ENCODE measurements at places on chromosomes 12 and 14. TPM values are rescaled to one million over a fixed set of nuclear protein-coding genes. Genes with fewer than 3 reads are reported as not detected.

The CELA1 gene
- not detected for total RNA-seq

The ARHGEF25 gene
- total RNA-seq = 20.0 TPM

The TEX52 gene
- total RNA-seq = not detected

The NINJ2 gene
- 2.3 TPM for total RNA-seq

- H3K36me3 ChIP-seq = peaks cover 33% of the 10 kb centered on the region
- peaks cover 6% of the 10 kb centered on the region for H3K27me3 ChIP-seq
- no peak for DNase-seq
- H3K27ac ChIP-seq = no peak overlapping the region
- H3K4me3 ChIP-seq = no peak overlapping the region
Measured at GRCh38 chr14:90616881-90617280, 199.3 kb downstream of the TTC7B start.

DNA sequence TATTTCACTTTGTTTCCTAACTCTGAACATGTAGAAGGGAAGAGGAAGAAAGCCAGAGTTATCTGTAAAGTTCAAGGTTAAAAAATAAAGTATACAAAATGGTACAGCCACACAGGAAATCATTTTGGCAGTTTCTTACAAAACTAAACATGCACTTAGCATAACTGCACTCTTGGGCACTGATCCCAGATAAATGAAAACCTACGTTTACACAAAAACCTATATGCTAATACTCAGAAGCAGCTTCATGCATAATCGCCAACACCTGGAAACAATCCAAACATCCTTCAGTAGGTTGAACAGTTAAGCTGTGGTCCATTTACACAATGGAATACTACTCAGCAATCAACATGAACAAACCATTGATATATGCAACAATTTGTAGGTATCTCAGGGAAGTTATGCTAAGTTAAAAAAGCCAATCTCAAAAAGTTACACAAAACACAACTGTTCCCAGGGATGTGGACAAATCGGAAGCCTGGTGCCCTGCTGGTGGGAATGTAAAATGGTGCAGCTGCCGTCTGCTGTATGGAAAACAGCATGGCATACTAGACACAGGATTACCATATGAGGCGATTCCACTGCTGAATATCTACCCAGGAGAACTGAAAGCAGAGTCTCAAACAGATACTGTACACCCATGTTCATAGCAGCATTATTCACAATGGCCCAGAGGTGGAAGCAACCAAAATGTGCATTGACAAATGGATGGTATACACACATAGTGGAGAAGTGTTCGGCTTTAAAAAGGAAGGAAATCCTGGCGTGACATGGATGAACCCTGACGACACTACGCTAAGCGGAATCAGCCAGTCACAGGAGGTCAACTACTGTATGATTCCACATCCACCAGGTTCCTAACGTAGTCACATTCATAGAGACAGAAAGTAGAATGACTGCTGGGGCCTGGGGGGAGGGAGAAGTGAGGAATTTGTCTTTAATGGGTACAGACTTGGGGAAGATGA lies 37.7 kb downstream of the NRDE2 start:
- no peak overlapping the region for H3K4me3 ChIP-seq
- no peaks in the 10 kb centered on the region for H3K27me3 ChIP-seq
- H3K4me1 ChIP-seq = no peaks in the 10 kb centered on the region
- H3K27ac ChIP-seq = no peak overlapping the region
- peaks cover 34% of the 10 kb centered on the region for H3K36me3 ChIP-seq
- DNase-seq = no peak

- H3K4me3 ChIP-seq = no peak overlapping the region
- H3K27ac ChIP-seq = no peak overlapping the region
- peaks cover 41% of the 10 kb centered on the region for H3K4me1 ChIP-seq
- H3K27me3 ChIP-seq = peaks cover 18% of the 10 kb centered on the region
Measured at GRCh38 chr12:3139760-3140159, 62.6 kb downstream of the TSPAN9 start.

DNA sequence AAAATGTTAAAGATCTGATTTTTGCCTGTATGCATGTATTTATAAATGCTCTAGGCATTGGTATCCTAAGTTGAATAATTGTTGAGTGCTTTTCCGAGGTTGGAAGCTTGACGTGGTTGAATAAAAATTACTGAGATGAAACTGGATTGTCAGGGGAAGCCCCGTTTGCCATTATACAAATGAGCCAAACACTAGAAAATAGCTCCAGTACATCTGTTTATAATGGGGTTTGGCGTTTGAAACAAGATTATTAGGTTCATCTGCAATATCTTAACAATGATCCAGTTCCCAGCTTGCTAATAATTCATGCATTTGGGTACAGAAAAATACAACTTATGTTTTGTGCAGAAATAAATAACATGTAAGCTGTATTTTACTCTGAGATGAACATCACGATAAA lies 789.6 kb downstream of the GALC start:
- H3K4me3 ChIP-seq = no peak overlapping the region
- DNase-seq = no peak
- no peak overlapping the region for H3K27ac ChIP-seq
- H3K27me3 ChIP-seq = no peaks in the 10 kb centered on the region
- H3K4me1 ChIP-seq = peaks cover 3% of the 10 kb centered on the region

DNA sequence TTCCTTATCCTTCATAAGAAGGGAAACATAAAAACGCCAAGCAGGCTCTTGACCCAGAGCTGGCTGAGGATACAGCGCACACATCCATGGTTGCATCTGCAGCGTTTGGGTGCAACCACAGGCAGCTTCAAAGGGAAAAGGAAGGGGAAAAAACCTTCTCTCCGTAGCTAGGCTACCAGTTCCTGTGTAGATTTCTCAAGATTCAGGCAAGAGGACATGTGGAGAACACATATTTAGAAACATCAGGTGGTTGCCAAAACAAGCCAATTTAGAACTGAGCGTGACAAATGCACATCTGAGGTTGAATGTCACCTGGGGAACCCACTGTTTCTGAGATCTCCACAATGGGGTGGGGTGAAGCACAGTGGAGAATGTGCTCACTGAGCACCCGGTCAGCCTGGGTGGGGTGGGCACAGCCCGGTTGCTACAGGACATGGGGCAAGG lies 78.3 kb upstream of the BDKRB2 start:
- peak overlapping the region; percentile 70 for H3K4me3 ChIP-seq
- peak overlapping the region; percentile 99 for H3K27ac ChIP-seq
- H3K36me3 ChIP-seq = no peaks in the 10 kb centered on the region

DNA sequence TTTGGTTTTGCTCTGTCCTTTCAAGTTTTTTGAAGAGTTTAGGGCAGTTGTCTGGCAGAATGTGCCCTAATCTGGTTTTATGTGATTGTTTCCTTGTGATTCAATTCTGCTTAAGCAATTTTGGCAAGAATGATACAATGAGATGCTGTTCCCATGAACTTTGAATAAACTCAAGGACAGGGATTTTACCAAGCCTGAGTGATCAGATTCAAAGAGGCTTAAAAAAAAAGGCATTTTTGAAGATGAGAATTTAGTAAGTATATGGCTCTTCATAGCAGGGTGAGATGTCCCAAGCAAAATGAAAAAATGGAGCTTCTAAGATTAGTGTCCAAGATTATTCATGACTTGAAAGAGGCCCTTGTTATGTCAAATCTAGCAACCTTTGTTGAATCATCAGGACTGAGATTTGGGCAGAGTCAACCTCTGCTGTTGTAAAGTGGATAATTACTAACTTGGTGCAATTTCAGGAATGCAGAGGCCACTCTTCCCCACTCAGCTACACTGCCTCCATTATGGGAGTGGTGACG lies 180.6 kb upstream of the NUDT4 start:
- no peaks in the 10 kb centered on the region for H3K27me3 ChIP-seq
- DNase-seq = no peak
- no peak overlapping the region for H3K27ac ChIP-seq
- H3K4me1 ChIP-seq = no peaks in the 10 kb centered on the region

DNA sequence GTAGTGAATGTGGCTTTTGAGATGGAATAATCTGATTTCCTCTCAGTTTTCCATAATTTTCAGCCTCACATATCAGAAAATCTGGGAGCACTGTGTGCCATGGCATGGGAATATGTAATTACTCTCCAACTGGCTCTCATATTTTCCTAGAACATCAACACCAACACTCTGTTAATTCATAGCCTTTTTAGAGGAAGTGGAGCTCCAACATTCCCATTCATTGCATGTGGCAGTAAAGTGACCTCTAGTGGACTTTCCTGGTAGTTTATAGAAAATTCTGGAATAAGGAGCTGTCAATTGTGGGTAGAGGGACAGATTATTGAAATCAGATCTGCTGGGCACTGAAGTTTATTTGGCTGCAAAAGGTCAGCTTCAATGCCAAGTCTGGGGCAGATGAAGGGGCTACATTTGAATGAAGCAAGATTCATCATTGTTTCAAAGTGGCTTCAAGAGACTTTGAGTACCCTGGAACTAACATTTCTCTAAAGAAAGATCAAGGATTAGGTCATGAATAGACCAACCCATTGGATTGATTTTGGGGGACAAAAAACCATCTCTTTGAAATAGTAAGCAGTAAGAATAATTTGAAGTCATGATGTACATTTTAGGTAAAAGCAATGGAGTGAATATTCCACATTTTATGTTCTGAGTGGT lies 23.6 kb upstream of the USP44 start:
- no peak overlapping the region for H3K4me3 ChIP-seq
- peak overlapping the region; percentile 2 for H3K27ac ChIP-seq
- no peak for DNase-seq
- peaks cover 4% of the 10 kb centered on the region for H3K27me3 ChIP-seq

Data from endothelial cell (in vitro differentiated cells).